ENCODE measurements at places on chromosomes 16 and 17.

- DNase-seq, result no peak
These were observed 4.4 kb upstream of the ZFPM1 start for GRCh38 chr16:88448461-88449266.

- peak; percentile 16 for DNase-seq
These were observed 191.8 kb downstream of the PRKCA start for GRCh38 chr17:66494023-66494803.

DNA sequence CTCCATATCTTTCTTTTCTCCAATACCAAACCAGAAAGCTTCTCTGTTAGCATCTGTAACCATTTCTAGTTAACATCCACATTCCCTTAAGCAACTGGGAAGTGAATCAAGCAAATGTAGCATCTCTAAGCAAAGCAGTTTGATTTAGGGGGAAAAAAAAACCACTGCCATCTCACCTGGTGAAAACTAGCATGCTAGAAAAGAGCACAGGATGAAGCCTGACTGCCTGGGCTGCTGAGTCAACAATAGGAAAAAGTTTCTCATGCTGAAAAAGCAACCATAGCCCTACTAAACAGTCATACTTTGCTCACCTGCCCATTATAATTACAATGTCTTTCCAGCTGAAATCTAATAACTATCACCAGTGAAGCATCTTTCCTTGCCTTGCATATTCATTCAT, 139.3 kb downstream of the ANKFN1 start:
- DNase-seq, result no peak

GRCh38 chr17:58802188-58802587, 46.5 kb downstream of the PPM1E start:
- DNase-seq, result no peak

DNA sequence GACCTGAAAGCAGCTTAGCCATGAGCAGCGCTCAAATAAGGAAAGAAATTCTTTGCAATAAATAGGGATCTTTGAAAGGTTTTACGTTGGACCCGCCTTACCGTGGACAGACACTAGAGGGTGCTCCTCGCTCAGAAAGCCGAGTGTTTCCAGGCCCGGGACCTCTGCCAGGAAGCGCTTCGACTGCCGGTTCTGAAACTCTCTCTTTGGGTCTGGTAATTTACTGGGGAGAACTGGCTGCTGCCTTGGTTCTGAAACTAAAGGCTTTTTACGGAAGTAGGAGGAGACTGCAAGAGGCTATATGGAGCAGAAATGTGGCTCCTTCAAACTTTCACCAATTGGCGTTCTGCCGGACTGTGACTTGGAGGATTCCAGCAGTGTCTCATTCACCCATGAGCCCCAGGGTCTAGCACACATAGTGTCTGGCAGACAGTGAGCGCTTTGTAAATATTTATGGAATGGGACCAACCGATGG, 45.6 kb upstream of the HOXB9 start:
- DNase-seq, result no peak

DNA sequence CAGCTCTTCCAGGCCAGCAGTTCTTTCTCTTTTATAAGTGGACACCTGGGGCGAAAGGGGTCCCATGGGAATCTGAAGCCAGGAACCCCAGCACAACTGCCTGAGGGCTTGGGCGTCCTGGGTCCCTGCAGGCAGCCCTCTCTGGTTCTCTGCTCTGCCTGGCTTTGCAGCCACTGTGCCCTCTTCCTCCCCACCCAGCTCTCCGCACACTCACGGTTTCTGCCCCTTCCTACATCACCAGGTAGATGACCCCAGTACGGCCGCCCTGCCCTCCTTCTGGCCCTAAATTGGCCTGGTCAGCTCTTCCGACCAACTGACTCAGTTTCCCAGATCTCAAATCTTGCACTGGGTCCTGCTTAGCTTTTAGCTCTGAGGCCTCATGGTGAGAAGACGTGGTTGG, 225.3 kb downstream of the KATNIP start:
- DNase-seq, result no peak
